C1 segment of cervical spinal cord (tissue), 14 donors: ENCODE measurements at places on chromosomes 5 and 9.

DNA sequence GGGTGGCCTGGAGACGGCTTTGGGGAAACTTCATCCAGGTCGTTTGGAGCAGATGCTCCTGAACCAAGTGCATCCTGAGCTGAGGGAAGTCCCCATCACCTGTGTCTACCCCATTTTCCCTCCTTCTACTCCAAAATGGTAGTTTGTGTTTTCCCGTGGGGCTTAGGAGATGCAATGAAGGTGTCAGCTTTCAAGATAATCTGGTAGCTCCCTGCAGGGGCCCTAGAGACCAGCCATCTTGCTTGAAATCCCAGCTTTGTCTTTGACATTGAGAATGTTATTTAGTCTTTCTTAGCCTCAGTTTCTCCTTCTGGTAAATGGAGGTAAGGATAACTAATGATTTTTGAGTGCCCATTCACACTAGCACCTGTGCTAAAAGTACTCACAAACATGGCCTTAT, 77.4 kb downstream of the WWC1 start:
- no peak for DNase-seq

- DNase-seq = no peak
Measured at GRCh38 chr5:96008987-96009647, 47.5 kb upstream of the ELL2 start.

GRCh38 chr5:83721953-83722901, 1.6 kb upstream of the HAPLN1 start:
- peak; percentile 35 for DNase-seq

GRCh38 chr5:180120237-180121101, 48.9 kb upstream of the RNF130 start:
- DNase-seq = no peak

GRCh38 chr5:174335682-174336364, 290.3 kb downstream of the NSG2 start:
- no peak for DNase-seq

GRCh38 chr9:113343732-113344231, 3.7 kb upstream of the WDR31 start:
- DNase-seq = peak; percentile 81

DNA sequence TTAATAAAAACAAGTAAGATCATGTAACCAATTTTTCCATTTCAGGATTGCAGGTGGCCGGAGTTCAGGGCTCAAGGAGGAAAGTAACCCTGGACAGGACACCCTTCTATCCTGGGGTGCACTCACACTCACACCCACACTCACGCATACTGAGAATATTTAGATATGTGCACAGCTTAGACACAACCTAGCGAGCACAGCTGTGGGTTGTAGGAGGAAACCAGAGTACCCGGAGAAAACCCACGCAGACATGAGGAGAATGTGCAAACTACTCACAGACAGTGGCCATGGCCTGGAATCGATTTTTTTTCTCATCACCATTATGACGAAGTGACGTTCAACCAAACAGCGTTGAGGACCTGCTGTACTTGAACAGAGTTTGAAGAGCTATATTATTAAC, 4.5 kb upstream of the EFNA5 start:
- no peak for DNase-seq

DNA sequence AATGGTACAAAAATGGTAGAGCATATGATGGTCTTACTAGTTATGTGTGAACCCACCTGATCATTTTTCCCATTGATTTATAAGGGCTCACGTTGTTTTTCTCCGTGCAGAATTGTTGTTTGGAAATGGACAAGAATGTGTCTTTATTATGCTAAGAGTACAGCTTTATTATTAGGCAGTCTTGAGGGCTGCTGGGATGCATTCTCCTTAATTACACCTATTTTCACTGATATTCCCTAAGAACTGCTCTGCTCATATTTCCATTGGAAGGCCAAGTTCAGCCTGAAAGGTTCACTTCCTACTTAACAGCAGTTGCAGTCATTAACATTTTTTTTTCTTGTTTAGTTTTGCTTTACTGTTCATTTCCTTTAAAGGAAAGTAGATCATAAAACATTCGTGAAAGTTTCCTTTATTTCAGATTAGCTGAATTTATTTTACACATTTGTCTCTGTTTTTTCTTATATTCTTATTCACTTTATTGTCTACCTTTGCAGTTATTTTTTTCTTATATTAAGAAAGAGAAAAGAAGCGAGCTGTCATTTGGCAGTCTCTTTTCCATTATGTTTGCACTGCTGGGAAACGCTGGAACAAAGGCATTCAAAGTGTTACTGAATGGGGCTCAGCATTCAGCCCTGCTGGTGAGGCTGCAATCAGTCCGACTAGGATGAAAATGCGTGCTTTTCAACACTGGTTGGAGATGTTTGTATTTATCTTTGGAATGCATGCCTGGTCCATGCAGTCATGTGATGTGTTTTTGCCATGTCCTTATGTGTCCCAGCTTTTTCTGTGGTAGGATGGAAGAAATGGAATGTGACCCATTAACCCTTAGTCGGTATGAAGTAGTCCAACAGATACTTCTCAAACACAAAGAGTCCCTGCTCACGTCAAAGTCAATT, 602.7 kb upstream of the ZNF608 start:
- DNase-seq = no peak

GRCh38 chr9:110777876-110778215, 109.3 kb downstream of the MUSK start:
- DNase-seq = no peak

DNA sequence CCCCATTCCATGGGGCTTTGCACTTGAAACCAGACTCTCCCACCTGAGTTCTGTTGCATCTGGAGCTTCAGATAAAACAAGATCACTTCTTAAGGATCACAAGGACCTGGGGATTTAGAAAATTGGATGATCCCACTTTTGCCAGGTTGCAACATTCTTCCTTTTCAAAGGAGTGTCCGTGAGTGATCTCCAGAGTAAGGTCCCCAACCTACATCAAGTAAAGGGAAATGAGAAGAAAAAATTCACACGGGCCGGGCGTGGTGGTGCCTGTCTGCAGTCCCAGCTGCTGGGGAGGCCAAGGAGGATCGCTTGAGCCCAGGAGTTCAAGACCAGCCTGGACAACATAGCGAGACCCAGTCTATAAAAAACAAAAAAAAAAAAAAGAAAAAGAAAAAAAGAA, 41.2 kb upstream of the COL5A1 start:
- no peak for DNase-seq

DNA sequence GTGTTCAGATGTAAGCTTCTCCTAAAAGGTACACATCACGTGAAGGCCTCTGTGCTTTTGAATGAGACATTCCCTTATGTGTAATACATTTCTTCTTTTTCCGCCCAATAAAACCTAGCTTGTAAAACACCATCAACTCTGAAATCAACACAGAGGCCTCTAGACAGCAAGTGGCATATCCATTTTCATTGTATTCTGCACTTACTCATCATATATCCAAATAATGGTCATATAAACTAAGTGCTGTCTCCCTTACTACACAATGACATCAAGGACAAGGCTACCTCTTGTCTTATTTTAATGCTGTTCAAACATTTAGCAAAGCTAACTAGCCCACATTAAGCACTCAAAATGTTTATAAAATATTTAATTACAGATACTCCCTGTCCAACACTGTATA, 108.5 kb downstream of the ELAVL2 start:
- DNase-seq = no peak

DNA sequence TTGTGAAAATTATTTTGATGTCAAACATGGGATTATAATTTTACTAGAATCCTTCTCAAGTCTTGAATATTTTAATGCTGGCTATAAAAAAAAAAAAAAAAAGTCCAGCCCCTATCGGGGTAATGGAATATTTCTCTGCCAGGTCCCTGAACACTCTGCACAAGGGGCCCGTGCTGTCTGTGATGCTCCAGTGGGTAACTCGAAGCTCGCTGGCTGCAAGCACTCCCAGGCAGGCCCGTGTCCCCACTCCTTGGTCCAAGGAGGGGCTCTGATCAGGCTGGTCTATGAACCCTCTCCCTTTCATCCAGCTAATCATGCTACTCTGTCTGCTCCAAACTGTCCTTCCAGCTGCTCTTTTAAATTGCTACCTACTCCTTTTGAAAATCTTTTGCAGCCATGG, 180.8 kb downstream of the GAPVD1 start:
- DNase-seq = no peak

DNA sequence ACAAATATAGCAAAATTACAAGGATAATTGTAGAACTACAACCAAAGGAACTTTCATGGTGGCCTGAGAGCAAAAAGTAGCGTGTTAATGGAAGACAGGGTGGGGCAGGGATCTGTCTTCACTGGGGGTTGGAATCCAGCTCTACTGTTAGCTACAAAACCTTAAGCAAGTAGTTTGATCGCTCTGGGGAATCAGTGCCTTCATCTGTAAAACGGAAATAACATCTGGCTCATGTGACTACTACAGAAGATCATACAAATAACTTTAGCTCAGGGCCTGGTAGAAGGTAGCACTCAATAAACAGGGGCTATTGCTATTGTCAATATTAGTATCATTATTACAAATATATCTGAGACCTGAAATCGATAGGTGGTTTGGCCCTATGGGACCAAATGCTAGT, 40.4 kb downstream of the ZNF608 start:
- DNase-seq = no peak

DNA sequence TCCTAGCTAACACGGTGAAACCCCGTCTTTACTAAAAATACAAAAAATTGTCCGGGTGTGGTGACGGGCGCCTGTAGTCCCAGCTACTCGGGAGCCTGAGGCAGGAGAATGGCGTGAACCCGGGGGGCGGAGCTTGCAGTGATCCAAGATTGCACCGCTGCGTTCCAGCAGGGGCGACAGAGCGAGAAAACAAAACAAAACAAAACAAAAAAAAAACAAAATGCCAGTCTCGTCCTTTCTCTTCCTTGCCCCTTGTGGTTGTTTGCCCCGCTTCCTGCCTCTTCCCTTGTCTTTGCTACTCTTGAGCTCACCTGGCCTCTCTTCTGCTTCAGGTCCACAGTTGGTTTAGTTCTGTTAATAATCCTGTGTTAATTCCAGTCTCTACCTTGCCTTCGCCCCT, 22.5 kb downstream of the PRDM6 start:
- DNase-seq = no peak

DNA sequence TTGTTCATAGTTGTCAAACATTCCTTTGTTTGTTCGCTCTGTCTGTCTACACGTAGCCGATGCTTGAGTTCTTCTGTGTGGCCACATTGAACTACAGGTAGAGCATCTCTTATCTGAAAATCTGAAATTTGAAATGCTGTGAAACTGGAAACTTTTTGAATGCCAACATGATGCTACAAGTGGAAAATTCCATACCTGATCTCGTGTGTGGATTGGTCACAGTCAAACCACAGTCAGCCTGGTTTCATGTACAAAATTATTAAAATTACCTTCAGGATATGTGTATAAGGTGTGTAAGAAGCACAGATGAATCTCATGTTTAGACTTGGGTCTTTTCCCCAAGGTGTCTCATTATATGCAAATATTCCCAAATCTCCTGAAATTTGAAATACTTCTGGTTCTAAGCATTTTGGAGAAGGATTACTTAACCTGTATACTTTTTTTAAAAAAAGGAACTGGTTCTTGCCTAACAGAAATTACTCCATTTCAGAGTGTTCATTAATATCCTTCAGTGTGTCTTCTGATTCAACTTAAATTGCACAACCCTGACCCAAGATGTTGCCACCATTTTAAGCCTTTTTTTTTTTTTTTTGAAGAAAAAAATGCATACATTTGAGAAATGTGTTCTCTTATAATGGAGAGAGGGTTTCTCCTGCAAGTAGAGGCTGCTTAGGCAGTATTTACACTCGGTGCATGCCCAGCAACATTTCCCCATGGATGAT, 254.3 kb downstream of the MAST4 start:
- DNase-seq = no peak

GRCh38 chr9:127950513-127951289, 13.0 kb upstream of the DPM2 start:
- DNase-seq = no peak

GRCh38 chr9:27487128-27487640, 36.9 kb upstream of the IFNK start:
- DNase-seq = no peak

DNA sequence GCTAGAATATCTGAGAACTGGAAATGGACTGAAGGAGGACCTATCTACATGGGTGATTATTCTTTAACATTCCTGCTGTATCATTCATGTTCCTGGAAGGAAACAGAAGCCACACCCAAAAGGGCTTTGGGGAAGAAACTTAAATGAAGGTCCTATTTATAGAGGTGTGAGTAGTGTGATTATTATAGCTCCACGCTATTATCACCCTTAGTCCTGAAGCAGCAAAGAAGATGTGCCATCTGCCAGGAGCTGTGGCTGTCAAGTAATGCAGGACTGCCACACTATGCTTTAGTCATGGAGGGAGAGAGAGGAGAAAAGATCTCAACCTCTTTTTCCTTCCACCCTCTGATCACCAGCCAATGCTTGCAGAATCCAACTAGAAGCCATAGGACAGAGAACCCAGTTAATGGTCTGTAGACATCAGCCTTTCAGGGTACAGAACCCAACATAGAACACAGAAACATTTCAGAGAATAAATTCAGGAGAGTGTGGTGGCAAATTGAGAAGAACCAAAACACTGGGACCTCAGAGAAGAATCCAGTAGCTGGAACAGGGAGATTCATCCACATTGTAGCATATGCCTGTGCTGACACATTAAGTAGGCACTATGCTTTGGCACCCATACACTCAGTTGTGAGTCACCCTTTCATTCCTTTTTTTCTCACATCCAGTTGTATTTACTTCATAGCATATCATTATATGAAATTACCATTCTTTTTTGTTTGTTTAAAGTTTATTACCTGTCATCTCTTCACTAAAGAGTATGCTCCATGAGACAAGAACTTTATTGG, 21.0 kb upstream of the RNF180 start:
- DNase-seq = no peak
